ENCODE measurements at places on chromosomes 11 and 22.

GRCh38 chr11:68037411-68038225 is 1.2 kb upstream of the TCIRG1 start:
- no peak for DNase-seq

- DNase-seq, result no peak
These were observed 17.8 kb upstream of the RCN1 start for GRCh38 chr11:32072872-32073643.

DNA sequence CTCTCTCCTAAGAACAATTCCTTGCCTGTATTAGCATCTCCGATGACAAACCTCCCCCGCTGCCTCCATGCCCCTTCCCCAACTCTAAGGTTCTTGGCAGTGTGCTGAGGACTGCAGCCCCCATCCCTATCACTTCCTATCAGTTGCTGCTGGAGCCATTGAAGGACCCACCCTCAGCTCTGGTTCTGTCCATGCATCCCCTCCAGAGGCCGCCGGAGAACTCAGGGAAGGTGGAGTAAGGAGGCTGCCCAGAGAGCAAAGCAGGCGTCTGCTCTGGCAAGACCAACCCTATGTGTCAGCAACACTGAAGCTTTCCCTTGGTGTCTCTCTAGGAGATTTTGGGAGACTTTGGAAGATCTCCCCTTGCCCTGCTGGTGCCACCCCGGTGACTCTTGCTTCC is 1139.5 kb downstream of the TBC1D22A start:
- DNase-seq, result no peak

DNA sequence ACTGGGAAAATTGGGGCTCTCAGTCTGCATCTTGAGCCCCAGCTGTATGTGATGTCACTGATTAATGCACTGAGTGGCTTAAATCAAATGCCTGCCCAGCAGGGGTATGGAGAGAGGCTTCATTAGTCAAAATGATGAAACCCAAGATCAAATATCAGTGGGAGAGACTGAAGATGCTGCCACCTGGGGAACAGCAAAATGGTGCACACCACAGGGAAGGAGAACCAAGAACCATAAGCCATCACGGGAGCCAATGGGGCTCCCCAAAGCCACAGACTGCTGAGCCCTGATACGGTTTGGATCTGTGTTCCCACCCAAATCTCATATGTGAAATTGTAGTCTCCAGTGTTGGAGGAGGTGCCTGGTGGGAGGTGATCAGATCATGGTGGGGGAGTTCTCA is 85.6 kb downstream of the CTTN start:
- DNase-seq, result no peak

DNA sequence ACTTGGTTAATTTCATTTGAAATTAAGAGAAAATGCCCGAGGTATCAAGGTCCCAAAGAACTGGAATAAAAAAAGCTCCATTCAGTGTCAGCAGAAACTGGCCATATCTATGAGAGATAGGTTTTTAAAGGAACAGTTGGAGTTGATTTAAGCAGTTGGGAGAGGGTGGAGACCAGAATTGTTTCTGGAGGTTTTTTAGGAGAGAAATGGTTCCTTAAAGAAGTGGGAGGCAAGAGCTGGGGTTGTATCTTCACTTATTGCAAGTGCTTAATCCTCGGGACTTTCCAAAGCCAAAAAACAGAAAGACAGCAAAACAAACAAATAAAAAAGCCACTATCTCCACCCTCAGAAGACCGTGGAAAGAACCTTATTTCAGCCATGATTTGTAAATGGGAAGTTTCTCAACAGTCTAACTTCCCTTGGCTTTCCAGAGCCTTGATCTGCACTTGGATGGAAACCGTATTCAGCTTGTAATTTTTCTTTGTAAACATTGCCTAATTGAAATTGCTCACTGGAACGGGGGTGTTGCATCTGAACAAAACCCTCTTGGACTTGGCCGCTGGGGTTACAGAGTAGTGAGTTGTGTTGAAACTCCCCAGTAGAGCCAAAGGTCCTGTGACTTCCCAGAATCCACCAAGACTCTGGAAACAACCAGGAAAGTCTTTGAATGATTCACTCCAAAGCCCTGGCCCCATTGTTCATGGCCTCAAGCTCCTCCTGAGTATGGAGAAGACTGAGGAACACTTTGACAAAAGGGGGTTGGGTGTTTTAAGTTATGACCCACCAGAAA is 115.6 kb downstream of the SLC1A2 start:
- no peak for DNase-seq

DNA sequence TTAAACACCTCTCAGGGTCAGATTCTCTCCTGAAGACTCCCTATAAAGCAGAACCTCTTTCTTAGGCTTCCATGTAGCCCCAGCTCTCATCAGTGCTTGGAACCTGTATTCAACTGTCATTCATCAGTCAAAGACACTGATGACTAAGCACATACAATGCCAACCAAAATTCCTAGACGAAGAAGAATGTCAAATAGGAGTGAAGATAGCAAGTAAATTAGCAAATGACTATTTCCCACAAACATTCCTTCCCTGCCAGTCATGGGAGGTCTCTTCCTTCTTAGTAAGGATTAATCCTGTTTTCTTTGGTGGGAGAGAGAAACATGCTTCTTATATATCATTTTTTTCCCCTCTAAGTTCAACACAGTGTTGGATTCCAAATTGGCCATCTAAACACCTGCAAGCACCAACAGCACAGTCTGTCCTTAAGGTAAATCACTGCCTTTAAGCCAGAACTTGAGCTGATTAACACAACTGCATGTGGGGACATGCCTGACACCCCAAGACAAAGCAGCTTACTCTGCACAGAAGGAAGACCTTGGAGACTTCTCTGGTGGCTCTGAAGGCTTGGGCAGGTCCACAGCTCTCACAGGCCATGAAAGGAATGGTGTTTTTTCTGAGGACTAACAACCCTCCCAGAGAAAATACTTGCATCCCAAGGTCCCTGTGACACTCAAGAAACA is 47.5 kb upstream of the ME3 start:
- no peak for DNase-seq

DNA sequence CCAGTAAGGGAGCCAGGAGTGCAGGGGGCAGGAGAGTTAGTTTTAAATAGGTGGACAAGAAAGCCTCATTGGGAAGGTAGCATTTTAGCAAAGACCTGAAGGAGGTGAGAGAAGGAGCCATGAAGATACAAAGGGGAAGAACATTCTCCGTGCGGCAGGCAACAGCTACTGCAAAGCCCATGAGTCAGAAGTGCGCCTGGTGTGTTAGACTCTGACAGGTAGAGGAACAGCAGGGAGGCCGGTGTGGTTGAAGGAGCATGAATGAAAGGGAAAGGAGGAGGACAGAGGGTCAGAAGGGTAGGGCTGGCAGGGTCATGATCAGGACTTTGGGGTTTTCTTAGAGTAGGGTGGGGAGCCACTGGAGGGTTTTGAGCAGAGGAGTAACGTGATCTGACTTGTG is 34.5 kb upstream of the PAMR1 start:
- DNase-seq, result no peak

GRCh38 chr11:30457087-30457486 is 129.1 kb downstream of the MPPED2 start:
- DNase-seq, result no peak

DNA sequence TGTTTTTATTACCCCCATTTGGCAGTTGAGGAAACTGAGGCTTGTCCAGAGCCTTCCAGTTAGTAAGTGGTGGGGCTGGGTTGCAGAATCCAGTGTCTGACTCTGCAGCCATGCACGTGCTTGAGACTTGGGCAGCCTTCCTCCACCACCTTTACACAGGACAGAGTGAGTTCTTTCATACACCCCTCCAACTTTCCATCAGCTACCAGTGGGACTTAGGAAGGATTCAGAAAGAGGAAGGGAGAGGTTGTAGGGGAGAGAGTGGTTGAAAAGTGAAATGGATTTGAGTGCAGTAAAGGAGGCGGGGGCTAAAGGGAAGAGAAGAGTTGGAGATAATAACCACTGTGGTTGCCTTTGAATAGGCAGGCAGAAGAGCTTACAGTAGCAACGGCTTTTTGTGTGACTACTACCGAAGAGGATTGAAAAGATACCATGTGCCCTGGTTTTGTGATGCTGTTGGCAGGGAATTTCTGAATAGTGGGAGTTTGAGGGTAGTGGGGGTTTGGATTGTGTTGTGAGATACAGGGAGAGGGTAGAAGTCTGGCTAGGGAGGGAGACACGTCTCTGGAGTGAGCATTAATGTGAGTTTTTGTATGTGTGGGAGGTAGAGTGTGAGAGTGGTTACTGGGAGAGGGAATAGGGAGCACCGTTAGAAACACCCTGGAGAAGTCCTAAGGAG is 1.7 kb downstream of the UVRAG start:
- DNase-seq, result no peak

GRCh38 chr11:72425053-72425980 is 9.0 kb downstream of the CLPB start:
- no peak for DNase-seq

DNA sequence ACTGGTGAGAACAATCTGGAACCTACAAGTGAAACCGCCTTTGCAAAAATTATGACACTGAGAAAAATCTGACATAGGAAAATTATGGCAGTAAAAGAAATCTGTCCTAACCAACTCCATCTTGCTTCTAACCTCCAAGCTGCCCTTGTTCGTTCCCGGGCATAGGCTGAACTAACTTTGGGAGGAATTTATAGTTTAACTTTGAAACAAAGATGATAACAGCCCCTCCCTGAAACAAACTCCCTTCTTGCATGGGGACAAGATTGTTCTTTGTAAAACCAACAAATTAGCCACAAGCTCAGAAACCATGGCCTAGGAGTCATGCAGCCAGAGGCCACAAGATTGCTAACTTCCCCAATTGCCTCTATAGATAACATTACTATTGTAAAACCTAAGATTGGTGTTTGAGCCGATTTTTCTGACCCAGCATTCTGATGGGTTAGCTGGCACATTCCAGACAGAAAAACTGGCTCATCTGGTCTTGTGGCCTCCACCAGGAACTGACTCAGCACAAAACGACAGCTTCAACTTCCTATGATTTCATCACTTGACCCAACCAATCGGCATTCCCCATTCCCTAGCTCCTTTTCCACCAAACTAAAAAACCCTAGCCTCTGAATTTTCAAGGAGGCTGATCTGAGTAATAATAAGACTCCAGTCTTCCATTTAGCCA is 3.6 kb upstream of the CCDC81 start:
- no peak for DNase-seq

- DNase-seq, result no peak
These were observed 15.6 kb upstream of the WDR74 start for GRCh38 chr11:62854825-62855570.

- no peak for DNase-seq
These were observed 24.7 kb upstream of the CCDC188 start for GRCh38 chr22:20175597-20175900.

DNA sequence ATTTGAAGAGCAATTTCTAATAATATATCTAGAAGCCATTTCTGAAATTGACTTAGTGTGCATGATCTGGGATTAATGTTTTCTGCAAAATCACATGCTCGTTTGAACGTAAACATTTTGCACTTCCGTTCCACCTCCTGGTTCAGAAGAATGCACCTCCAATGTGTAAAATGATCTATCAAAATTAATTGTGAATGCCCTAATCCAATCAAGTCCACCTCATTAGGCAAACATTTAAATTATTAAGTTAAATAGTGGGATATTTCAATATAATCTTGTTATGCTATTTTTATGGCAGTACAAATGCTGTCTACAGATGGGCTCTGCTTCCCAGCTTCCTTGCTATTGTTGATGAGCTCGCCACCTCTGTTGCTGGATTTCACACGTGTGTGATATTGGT is 542.5 kb downstream of the INSC start:
- DNase-seq, result no peak

- no peak for DNase-seq
These were observed 279.6 kb upstream of the PITPNB start for GRCh38 chr22:28198692-28199091.

DNA sequence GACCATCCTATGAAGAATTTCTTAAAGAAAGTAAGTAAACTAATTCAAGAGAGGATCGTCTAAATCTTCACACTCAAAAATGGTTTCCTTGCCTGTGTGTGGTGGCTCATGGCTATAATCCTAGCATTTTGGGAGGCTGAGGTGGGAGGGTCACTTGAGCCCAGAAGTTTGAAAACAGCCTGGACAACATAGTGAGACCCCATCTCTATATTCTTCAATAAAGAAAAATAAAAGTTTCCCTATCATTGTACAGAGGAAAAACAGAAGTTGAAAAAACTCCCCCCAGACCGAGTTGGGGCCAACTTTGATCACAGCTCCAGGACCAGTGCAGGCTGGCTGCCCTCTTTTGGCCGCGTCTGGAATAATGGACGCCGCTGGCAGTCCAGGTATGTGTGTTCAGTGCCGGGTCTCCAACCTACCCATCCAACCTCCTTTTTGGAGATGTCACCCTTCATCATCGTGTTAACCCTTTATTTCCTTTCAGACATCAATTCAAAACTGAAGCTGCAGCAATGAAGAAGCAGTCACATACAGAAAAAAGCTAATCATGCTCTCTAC is 3.0 kb downstream of the RPS25 start:
- no peak for DNase-seq

GRCh38 chr22:41198027-41198580 is 7.0 kb upstream of the L3MBTL2 start:
- no peak for DNase-seq

- DNase-seq, result peak; percentile 26
These were observed 875 bp downstream of the TCP11L1 start for GRCh38 chr11:33040033-33040861.

- DNase-seq, result no peak
These were observed 76.4 kb downstream of the GGTLC2 start for GRCh38 chr22:22720724-22721261.

Measured in stimulated activated CD4-positive, alpha-beta T cell treated with anti-CD3 and anti-CD28 coated beads, Interleukin-2, amount 100 ng/mL, for 48 hours (primary cell).